ENCODE measurements at places on chromosomes 3 and 15.

DNA sequence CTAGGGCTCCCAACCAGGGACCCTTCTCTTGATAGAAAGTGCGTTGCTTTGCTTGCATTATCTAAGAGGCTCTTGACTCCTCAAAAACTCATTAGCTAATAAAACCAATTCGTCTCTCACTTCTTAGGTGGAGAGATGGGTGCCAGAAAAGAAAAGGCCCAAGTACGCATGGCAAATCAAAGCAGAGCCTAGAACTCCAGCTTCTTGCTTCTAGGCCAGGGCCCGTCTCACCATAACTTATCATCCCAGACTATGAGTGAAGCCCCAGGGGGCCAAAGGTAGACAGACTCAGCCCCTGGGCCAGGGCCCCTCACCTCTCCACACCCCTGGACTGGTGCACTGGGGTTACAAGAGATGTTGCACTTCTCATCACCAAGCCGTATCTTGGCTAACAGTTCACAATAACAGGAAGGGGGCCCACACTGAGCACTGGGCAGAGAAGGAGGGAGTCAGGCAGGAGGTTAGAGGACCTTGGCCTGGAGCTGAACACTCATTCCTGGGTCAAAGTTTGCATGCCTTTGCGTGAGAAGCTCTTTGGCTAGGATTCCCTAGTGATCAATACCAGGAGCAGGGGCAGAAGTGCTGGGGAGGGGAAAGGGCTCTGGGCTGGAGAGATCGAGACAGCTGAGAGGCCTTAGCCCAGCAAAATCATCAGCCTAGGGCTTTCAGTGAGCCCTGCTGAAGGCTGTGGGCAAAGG is 5.4 kb upstream of the CYP1A1 start:
- DNase-seq, result no peak

DNA sequence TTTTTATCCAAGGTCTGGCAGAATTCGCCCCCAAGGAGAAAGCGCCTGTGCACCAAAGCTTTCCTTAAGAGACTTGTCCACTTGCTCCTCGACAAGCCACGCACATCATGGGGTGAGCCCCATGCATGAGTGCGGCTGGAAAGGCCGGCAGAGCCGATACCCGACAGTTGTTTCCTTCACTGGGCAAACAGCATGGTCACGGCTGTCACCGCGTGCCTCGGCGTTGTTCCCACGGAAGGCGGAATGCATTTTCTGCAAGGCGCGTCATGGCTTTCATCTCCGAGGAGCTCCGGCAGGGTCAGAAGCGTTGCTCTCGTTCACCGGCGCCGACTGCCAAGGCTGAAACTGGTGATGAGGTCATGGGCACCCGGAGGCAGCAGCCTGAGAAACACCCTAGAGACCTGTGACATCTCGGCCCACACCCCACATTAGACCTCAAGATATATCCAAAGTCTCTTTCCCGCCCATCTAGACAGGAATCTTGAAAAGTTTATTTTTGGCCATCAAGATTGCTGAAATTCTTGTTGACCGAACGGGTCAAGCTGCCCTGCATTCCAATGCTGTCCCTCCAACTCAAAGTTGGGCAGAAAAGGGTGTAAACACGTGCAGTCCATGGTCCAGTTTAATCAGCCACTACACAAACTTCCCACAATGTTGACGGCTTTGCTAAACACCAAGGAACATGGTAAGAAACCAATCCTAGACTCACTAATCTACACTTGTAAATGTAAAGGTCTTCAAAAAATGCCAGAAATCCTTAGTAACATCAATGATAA is 604 bp upstream of the TJP1 start:
- no peak for DNase-seq

- no peak for DNase-seq
Observed at GRCh38 chr15:34855413-34855812, 60.1 kb upstream of the ACTC1 start.

DNA sequence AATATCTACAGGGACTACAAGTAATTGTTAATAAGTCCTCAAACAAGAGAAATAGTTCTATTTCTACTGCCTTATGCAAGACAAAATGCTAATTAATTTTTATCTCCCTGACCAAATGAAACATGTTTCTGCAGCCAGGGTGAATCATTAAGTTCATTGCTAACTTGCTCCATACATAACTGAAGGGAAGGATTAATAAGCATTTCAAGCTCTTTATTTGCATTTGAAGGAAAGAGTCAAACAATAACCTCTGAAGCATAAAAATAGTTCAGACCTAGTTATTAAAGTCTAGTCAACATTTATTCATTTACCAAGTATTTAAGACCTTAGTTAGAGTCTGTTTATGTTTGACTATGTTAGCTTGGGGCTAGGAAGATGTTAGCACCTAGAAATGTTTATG is 120.0 kb downstream of the ATP1B3 start:
- DNase-seq, result no peak

- no peak for DNase-seq
Observed at GRCh38 chr15:68506071-68506470, 72.7 kb upstream of the CORO2B start.

DNA sequence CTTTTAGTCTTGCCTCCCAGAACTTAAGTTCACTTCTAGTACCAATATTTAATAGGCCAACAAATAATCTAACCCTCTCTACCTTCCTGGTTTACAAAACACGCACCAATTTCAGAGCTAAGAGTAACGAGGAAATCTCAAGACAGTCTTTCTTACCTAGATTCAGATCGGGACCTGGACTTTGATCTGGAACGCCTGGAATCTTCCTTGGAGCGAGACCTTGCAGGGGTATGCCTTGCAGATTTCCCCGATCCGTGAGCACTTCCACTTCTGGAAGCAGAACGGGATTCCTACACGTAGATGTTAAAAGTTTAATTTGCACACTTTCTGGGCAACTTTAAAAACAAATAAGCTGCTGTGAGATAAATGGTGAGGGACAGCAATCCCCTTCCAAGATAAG is 11.4 kb downstream of the TRA2B start:
- DNase-seq, result no peak

GRCh38 chr3:134777341-134777740 is 17.7 kb upstream of the EPHB1 start:
- no peak for DNase-seq

GRCh38 chr15:31361764-31362515 is 35.3 kb downstream of the KLF13 start:
- no peak for DNase-seq

DNA sequence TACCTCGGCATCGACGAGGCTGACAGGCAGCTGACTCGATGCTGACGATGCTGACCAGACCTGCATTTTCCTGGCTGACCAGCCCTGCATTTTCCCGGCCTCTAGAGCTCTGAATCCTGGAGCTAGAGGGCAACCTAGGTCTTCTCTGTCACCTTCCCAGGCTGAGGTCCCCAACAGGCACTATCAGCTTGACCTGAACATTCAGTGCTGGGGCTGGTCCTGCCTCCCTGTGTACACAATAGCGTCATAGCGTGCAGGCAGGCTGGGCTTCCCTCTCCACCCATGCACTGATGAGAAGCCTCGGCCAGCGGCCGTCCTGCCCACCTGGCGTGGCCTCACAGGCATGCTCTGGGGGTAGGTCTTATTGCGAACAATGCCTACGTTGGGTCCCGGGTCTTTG is 62.3 kb upstream of the SNRPA1 start:
- DNase-seq, result no peak

DNA sequence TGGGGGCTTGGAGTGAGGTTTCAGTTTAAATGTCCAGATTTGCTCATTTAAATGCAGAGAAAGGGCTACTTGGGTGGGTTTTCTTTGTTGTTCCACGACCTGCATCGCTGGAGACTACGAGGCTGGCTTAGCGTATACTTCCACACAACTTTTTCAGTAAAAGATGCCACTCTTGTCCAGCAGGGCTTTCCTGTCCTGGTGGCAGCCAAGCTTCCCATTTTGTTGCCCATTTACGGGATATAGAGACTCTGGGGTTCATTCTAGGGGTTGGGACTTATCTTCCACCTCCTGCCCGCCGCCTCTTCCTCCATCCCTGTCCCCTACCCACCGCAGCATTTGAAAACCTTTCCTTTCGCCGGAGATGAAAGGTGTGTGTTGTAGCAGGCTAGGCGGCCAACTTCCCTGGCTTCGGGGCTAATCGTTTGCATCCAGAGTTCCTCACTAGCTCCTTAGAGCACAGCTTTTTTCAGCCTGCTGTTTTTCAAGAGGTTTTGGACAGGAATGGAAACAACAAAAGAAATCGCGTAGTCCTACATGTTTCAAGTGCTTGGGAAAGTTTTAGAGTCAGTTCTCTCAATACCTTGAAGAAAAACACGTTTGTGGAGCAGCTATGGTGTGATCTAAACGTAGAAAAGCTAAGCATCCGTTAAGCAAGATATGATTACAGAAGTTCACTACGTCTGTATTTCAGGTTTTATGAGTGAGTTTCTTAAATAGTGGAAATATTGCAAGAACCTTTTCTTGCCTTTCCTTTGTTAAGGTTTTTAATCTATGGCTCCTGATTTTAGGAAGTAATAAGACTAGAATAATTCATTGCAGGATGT is 843 bp downstream of the CHRNA5 start:
- no peak for DNase-seq

DNA sequence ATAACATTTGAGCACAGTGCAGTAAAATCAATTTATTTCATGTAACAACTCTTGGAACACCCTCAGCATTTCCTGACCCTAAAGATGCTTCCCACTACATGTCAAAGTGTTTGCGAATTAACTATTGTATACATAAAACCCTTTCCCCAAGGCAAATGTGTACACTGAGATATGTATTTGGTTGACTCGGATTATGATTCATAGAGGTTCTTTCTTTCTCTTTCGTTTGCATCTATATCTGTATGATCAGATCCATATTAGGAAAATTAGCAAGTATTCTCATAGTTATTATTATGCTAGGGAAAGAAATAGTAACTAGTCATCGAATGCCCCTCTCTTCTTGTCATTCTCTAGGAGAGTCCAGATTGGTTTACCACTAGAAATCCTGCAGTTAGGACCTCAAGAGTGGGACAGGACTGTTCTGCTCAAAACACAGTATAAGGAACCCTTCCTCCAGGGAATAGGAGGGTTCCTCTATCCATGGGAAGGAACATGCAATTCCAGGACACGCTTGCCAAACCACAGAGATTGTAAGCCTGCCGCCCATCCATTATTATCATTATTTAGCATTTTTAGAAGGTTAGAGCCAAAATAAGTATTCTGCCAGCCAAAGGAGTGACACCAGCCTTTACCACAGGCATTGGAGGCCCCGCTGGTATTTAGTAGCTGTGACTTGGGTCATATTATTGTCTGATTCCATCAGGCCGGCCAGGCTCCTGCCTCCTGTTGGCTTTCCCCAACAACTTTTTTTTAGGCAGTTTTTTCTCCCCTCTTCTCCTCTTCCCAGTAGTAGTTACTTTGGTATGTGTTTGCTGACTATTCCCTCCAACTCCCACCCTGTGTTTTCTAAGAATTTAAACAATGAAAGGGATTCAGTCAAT is 100.7 kb downstream of the GALK2 start:
- no peak for DNase-seq

- no peak for DNase-seq
Observed at GRCh38 chr3:4478261-4478660, 11.2 kb upstream of the SUMF1 start.

GRCh38 chr3:66889750-66890494 is 108.2 kb upstream of the KBTBD8 start:
- DNase-seq, result no peak

DNA sequence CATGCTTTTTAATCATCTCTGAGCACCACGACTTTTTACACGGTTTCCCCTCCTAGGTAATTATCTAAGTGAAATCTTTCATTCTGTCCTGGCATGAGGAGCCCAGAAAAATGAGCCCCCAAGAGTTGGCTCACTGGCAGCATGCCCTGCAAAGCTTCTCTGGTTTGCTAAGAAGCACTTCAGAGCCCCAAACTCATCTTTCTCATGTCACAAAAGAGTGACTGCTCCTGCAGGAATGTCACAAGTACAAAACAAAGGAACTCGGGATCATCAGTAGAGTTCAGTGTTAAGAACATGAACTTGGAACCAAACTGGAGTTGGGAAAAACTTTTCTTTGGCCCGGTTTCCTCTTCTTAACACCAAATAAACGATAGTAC is 123.9 kb downstream of the FOXB1 start:
- no peak for DNase-seq

GRCh38 chr3:43331381-43331780 is 45.0 kb downstream of the SNRK start:
- DNase-seq, result no peak

- DNase-seq, result peak; percentile 14
Observed at GRCh38 chr15:40844696-40845030, 815 bp downstream of the SPINT1 start.

DNA sequence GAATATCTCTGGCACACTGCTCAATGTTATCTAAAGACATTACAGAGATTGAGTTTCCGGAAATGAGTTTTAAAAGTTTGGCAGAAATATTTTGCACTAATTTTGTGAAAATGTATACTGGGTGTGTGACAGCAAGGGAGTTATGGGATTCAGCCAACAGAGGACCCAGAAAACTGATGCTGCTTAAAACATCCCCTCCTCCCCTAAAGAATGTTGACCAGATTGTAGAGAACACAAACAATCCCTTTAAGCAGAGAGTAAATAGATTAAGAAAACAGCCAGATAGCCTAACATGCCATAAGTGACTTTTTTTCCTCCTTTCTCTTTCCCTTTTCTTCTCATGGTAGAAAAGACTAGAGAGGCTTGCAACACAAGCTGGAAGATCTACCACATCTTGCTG is 928.0 kb upstream of the ALCAM start:
- no peak for DNase-seq

DNA sequence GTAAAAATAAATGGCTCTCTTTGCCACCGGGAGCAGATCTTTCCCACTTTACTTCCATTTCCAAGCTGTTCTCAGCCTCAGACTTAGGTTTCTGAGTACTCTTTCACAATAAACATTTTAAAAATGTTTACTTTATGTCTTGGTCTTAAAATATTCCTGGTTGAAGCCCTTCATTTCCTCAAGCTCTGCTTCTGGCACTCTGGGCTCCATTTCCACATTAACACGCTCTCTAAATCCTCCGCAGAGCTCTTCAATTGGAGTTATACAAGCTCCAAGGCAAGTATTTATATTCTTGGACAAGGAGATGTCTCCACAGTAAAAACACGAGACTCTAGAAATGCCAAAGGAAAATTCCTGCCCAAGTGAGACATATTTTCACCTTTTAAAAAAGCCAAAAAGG is 169.3 kb downstream of the GREM1 start:
- DNase-seq, result no peak

GRCh38 chr3:15787941-15788340 is 9.8 kb downstream of the ANKRD28 start:
- no peak for DNase-seq

GRCh38 chr3:98326105-98326893 is 27.4 kb upstream of the OR5K4 start:
- DNase-seq, result no peak

GRCh38 chr3:2372306-2372705 is 273.6 kb downstream of the CNTN4 start:
- no peak for DNase-seq

GRCh38 chr3:43490640-43491185 is 131.1 kb downstream of the ANO10 start:
- no peak for DNase-seq

GRCh38 chr3:151635905-151636304 is 97.8 kb upstream of the AADACL2 start:
- DNase-seq, result no peak

DNA sequence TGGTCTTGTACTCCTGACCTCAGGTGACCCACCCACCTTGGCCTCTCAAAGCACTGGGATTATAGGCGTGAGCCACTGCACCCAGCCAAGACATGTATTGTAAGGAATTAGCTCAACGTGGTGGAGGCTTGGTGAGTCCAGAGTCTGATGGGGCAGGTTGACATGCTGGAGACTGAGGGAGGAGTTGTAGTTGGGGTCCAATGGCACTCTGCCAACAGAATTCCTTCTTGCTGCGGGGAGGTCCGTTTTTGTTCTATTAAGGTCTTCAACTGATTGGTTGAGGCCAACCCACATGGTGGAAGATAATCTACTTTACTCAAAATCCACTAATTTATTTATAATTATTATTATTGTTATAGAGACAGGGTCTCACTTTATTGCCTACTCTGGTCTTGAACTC is 30.1 kb downstream of the PLA2G4D start:
- no peak for DNase-seq
